ENCODE measurements at places on chromosomes 1 and 21.
A peak's percentile ranks its signal among the peaks of the same experiment; 100 is the strongest.

- DNase-seq, result no peak
These were observed 4.0 kb downstream of the CHI3L1 start for GRCh38 chr1:203182387-203182953.

DNA sequence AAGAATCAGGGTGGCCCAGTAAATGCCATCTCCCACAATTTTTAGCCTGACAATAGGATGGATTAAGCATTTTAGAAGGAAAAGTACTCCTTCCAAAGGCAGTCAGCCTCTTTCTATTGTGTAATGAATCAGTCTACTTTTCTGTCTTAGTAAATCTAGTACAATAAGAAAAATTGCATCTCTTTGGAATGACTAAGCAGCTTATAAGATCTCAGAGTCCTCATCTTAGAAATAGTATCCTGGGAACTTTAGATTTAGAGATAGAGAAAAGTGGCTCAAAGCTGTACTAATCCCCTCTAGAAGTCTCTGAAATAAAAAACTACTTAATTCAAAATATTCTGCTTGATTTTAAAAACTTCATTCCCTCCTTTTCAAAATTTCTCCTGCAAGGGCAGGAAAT, 81.4 kb downstream of the SLC44A5 start:
- no peak for DNase-seq

- DNase-seq, result no peak
These were observed 120.3 kb upstream of the COL6A1 start for GRCh38 chr21:45861156-45861870.

- no peak for DNase-seq
These were observed 30.7 kb downstream of the MGST3 start for GRCh38 chr1:165661703-165662102.

- no peak for DNase-seq
These were observed 3.1 kb downstream of the GJA4 start for GRCh38 chr1:34795916-34796315.

DNA sequence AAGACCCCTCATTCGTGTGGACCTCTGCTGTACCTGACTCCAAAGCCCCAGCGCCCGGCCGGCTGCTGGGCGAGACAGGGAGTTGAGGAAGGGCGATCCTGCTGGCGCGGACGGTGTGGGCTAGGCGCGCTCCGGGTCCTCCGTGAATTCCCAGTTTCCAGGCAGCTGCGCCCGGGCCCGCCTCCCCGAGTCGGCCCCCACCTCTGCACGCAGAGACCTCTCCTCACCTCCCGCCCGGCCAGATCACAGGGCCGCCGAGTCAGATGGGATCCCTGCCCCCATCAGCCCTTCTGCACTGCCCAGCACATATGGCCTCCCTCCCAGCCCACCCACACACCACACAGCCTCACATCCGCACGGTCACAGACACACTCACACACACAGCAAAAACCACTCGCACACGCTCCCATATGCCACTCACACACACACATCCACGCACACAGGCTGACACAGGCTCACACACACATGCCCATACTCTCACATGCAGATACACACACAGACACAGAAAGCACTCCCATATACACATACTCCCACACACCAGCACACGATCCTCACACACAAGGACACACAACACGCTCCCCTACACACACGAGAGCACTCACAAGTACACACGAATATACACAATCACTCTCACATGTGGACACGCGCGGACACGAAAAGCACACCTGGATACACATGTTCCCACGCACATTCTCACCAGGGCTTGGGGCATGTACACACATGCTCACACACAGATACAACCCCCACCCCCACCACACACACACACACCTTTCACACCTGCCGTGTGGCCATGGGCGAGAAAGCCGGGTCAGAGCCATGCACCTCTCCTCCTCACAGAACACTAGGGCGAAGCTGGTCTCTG, 7.2 kb upstream of the GUCA2B start:
- no peak for DNase-seq

GRCh38 chr1:207890136-207890738, 20.7 kb downstream of the CD34 start:
- peak; percentile 36 for DNase-seq

GRCh38 chr1:87556326-87556725, 227.6 kb downstream of the LMO4 start:
- DNase-seq, result no peak

- DNase-seq, result no peak
These were observed 4.4 kb upstream of the C1orf56 start for GRCh38 chr1:151043163-151043562.

GRCh38 chr1:150751443-150751842, 14.1 kb downstream of the CTSS start:
- DNase-seq, result no peak

- DNase-seq, result peak; percentile 87
These were observed 104.6 kb downstream of the TGFBR3 start for GRCh38 chr1:91781371-91781825.

DNA sequence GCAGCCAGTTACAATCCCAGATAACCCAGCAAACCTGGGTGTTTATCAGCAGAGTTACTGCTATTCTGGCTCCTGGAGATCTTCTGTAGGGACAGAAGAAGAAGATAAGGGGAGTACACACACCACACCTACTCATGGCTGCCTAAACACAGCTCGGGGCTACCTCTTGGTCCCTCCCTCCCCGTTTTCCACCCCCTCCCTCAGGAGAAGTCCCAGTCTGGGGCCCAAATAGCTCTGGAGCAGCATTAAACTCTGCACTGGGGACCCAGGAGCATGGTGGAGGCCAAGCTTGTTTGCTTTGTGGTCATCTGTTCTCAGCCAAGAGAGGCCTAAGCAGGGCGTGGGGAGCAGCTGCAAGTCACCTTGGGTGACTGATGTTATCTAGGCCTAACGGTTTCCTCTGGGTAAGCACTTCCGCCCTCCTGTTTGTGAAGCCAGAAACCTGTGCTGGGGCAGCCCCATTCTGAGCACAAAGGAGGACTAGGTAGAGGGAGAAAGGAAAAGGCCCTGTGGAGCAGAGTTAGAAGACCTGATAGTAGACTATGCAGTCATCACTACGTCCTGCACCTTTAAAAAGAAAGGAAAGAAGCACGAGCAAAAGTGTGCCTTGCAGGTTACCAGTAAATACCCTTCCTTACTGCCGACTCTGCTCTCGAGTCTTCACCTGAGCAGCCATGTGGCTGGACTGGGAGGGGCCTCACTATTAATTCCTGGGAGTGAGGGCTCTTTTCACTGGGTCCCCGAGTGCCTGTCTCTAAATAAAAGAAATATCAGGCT, 2.0 kb upstream of the RCSD1 start:
- no peak for DNase-seq

DNA sequence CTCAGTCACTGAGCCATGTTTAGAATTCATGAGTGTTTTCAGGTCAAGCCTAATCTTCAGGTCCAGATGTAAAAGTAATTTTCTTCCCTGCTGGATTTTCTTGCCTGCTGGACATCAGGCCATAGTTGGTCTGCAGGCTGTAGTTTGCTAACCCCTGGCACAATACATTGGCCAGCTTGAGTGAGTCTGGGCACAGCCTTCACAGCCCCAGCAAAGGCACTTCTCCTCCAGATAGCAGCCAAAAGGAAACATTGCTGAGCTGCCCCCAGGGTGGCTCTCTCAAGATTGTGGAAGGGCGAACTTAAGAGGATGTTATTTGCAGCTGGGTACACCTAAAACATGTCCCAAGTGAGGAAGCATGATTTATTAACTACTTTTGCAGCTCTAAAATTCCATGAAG, 126.8 kb downstream of the PIK3R3 start:
- no peak for DNase-seq

DNA sequence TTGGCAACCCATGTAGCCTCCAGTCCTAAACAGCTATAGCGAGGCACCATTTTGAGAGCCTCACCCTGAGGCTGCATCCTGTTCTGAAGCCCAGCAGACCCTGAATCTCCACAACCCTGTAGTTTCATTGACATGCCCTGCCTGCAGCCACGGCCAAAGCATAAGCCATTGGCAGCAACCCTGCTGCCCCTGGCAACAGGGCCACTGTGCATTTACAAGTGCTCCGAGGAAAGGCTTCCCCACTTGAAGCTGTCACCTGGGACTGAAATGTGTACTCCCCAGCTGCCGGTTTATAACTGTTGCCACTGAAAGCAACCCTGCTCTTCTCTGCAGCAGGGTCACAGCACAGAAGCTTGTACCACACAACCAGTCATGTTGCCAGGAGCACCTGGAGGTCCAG, 124.2 kb upstream of the OLFM3 start:
- DNase-seq, result no peak

GRCh38 chr1:113912594-113913311, 7.6 kb downstream of the DCLRE1B start:
- peak; percentile 60 for DNase-seq

DNA sequence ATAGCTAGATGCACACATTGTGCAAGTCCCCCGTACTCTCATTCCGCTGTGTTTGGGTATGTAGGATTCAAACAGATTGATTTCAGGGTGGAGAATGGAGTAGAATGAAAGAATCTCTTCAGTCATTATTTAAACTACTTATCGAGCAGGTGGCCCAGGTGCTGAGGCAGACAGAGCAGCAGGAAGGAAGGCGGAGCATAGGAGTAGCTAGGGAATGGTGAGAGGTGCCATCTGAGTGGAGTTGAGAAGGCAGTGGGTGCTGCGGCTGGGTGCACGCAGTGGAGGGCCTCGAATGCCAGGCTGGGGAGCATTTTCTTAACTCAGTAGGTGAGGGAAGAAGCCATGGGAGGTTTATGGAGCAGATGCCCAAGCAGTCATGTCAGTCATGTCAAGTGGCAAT, 45.2 kb upstream of the CD101 start:
- no peak for DNase-seq

- DNase-seq, result peak; percentile 79
These were observed 159.8 kb downstream of the TGFBR3 start for GRCh38 chr1:91725989-91726721.

GRCh38 chr1:169090308-169090899, 16.1 kb upstream of the ATP1B1 start:
- DNase-seq, result no peak

GRCh38 chr1:22380024-22380785, 71.4 kb upstream of the ZBTB40 start:
- DNase-seq, result no peak

- no peak for DNase-seq
These were observed 47.5 kb downstream of the ZNF697 start for GRCh38 chr1:119600561-119600960.

DNA sequence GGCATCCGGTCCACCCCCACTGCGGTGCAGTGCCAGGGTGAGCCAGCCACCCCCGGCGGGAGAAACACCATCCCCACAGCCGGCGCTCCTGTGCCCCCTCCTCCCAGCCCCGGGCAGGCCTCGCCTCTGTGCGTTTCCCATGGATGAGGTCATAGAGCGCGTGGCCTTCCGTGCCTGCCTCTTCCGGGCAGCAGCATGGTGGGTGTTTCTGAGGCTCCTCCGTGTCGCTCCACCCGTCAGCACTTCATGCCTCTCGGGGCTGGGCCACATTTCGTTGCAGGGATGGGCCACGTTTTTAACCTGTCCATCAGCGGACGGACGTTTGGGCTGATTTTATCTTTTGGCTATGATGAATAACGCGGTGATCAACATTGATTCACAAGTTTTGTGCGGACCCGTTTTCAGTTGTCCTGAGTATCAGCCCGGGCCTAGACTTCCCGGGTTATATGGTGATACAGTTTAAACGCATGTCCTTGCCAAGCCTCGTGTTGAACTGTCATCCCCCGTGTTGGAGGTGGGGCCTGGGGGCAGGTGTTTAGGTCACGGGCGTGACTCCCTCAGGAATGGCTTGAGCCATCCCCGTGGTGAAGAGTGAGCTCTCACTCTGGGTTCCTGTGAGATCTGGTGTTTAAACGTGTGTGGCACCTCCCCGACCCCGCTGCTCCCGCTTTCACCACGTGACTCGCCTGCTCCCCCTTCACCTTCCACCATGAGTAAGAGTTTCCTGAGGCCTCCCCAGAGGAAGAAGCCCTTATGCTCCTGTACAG, 64.8 kb downstream of the SLX9 start:
- DNase-seq, result no peak

GRCh38 chr1:205247130-205247921, 19.6 kb downstream of the TMCC2 start:
- no peak for DNase-seq

- no peak for DNase-seq
These were observed 12.0 kb upstream of the FCAMR start for GRCh38 chr1:206982216-206982615.

DNA sequence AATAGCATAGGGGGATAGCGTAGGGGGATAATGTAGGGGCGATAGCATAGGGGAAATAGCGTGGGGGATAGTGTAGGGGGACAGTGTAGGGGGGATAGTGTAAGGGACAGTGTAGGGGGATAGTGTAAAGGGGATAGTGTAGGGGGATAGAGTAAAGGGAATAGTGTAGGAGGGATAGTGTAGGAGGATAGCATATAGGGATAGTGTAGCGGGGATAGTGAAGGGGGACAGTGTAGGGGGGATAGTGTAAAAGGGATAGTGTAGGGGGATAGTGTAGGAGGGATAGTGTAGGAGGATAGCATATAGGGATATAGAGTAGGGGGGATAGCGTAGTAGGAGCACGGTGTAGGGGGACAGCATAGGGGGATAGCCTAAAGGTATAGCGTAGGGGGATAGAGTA, 14.1 kb upstream of the ARF1 start:
- no peak for DNase-seq

GRCh38 chr1:7942214-7942921, 1.7 kb upstream of the TNFRSF9 start:
- DNase-seq, result no peak

GRCh38 chr21:43644609-43645008, 14.7 kb downstream of the HSF2BP start:
- no peak for DNase-seq

DNA sequence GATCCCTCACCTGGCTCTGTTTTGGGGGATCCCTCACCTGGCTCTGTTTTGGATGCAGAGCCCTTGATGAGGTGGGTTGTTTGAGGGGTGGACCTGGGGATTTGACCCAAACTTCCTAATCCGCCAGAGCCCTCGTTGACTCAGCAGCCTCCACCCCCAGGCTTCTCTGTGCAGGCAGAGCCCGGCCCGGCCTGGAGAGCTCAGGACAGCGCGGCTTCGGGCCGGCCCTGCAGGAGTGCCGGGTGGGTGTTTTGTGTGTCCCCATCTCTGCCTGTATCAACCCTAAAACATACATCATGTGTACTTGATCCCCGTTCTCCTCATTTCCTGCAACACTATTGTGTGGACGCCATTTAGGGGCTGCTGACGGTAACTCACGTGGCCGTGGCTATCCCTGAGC, 124.2 kb downstream of the SIK1 start:
- DNase-seq, result no peak

DNA sequence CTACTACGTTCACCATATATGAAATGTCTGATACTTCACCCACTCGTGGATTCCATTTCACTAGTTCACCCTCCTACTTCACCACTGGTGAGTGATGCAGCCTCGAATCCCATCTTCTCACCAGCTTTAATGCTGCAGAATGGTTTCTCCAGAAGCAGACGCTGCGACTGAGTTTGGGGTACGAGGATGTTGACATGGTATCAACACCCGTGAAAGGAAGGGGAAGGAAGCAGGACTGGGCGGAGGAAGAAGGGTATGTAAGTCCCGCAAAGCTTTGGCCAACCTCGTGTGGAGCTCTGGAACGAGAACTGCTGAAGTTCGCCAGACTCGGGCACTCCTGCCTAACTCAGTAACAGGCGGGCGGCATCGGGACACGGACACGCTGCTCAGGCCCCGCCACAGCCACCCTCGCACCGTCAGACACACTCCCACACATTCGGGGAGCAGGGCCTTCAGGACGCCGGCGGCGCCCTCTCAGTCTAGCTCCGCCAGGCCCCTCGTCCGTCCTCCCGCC, 833 bp upstream of the DIP2A start:
- DNase-seq, result no peak

- DNase-seq, result peak; percentile 90
These were observed at the start of gene RGS4 for GRCh38 chr1:163069142-163069541. Gene RGS4, plus strand, starts transcription at chr1:163069361. Its CDS starts 124 bp downstream, at chr1:163069485.

GRCh38 chr1:171985639-171986038, 144.3 kb downstream of the DNM3 start:
- no peak for DNase-seq

Data from AG04449 (cell line).